K562 (cell line): ENCODE measurements at places on chromosomes 4 and X.

- DNase-seq, result no peak
Observed at GRCh38 chrX:25536307-25536970, 520.7 kb upstream of the ARX start.

GRCh38 chr4:36243355-36244256 lies 708 bp downstream of the ARAP2 start:
- peak; percentile 5 for DNase-seq

DNA sequence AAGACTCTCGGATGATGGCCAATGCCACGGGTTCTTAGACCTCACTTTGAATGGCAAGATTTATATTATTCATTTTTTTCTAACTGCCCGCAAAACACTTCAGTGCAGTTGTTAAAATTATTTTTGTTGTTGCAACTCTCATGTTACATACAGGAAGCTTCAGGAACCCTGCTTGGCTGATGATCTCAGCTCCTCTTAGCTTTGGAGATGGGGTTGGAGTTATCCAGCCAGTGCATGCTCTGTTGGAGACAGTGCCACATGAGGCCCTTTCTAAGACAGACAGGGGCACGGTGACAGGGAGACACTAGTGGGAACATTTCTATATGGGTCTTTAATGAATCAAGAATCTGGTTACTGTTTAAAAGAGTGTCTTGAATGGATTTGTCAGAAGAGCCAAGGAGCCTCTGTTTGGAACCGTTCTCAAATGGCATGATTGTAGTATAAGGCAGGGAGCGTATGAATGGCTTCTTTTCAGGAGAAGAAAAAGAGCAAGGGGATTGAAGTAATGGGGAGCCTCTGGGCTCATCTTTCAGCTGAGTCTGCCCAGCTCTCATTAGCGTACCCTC lies 61.9 kb upstream of the ENPP6 start:
- no peak for DNase-seq

DNA sequence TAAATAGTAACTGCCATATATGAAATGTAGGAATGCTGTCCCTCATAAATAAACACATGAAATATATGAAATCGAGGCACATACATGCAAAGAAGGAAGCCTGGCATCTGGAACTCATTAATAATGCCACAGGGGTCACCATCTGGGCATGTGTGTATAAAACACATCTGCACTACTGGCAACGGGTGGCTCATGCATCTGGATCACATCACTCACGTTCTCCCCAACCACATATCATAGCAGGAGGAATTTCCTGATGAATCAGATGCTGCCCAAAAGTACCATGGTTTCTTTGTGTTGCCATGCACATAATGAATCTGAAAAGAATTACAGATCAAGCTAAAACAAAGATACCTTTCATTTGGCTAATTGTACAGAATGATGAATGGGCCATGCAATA lies 28.6 kb downstream of the RNF175 start:
- DNase-seq, result no peak

DNA sequence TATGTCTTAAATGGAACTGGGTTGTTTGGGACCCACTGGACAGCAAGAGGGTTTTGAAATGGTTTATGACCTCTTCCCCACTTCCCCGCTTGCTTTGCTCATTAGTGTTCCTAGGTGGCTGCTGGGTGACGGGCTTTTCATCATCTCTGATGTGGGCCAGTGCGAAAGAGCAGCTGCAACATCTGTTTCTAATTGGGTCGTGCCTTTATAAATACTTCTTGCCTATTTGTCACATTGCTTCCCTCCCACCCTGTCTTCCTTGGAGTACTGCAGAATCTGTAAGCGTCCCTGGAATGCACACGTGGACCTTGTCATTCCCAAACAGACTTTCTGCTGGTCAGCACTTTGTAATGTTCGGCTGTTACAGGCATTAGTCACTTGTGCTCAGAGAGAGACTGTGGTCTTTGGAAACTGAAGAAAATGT lies 35.2 kb downstream of the SEPTIN11 start:
- no peak for DNase-seq

- no peak for DNase-seq
Observed at GRCh38 chrX:84747516-84747915, 245.3 kb upstream of the HDX start.

- no peak for DNase-seq
Observed at GRCh38 chrX:22800360-22800759, 199.4 kb upstream of the DDX53 start.

DNA sequence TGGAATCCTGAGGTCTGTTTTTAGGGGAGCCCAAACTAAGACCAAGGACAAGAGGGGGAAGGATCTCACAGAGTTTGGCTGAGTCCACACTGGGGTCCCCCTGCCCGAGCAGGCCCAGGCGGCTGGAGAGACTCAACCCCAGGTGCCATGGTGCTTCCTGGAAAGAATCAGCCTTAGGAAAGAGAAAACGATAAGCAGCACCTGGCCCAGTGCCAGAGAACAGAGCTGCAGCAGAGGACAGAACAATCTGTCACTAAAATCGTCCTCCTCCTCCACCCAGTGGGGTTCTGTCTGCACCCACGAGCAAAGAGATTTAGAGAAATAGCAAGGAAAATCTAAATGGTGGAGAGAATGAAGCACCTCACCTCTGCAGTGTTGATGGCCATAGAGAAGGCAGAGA lies 470.5 kb downstream of the BCOR start:
- peak; percentile 20 for DNase-seq

DNA sequence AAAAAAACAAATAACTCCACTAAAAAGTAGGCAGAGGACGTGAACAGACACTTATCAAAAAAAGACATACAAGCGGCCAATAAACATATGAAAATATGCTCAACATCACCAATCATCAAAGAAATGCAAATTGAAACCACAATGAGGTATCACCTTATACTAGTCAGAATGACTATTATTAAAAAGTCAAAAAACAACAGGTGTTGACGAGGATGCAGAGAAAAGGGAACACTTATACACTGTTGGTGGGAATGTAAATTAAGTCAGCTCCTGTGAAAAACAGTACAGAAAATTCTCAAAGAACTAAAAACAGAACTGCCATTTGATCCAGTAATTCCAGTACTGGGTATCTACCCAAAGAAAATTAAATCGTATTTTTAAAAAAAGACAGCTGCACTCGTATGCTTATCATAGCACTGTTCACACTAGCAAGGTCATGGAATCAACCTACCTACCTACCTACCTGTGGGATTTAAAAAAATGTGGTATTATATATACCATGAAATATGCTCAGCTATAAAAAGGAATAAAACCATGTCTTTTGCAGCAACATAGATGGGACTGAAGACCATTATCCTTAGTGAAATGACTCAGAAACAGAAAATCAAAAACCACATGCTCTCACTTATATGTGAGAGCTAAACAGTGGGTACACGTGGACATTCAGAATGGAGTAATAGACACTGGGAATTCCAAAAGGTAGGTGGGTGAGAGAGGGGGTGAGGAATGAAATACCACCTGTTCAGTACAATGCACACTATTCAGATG lies 24.8 kb upstream of the PTPN13 start:
- DNase-seq, result no peak

GRCh38 chr4:87057835-87058355 lies 123.1 kb downstream of the AFF1 start:
- no peak for DNase-seq

DNA sequence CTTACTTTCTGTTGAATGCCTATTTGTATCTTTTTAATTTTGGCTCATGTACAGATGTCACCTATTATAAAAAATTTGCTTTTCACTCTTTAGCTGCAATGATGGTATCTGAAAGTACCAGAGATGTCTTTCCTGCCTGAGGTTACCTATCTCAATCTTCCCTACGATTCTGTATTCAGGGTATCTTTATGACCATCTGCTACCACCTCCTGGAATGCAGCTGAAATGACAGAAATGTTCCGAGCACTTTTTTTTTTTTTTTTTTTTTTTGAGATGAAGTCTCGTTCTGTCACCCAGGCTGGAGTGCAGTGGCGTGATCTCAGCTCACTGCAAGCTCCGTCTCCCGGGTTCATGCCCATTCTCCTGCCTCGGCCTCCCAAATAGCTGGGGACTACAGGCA lies 136.4 kb downstream of the REPS2 start:
- peak; percentile 17 for DNase-seq

DNA sequence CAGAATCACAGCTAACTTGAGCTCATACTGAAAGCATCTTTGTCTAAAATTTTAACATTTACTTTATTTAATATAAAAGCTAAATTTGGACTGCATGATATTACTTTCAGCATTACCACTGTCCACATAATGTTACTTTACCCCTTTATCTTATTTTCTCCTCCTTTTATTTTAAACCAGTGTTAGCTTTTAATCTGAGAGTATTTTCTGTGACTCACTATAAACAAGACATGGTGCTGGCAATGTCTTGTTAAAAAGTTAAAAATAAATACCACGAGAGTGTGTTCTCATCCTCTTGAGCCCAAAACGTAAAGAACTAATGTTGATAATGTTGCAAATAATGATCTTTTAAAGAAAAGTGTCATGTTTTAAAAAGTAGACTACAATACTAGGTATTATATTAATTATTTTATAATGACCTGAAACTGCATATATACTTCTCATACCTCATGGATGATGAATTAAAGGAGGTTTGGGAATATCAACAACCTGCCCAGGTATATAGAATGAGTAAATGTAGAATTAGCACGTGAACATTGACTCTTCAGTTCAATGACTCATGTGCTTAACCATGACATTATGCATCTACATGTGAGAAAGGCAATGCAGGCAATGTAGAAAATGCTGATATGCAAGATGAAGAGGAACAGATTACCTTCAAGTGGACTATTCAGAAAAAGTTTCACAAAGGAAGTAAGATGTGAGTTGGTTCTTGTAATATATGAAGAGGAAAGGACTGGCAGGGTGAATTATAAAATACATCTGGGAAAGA lies 454.1 kb upstream of the ADGRL3 start:
- no peak for DNase-seq

DNA sequence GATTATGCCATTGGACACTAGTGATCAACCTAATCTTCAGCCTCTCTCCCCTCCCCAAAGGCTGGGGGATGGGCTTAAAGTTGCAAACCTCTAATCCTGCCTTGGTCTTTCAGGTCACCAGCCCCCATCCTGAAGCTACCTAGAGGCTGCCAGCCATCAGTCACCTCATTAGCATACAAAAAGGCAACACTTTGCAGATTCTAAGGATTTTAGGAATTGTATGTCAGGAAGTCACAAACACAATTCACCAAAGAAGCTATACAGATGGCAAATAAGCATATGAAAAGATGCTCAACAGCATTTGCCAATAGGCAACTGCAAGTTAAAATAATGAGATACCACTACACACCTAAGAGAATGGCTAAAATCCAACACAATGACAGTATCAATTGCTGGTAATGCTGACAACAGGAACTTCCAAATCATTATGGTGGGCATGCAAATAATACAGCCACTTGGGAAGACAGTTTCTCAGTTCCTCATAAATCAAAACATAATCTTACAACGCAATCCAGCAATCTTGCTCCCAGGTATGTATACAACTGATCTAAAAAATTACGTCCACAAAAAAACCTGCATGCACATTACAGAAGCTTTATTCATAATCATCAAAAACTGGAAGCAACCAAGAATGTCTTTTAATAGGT lies 9.0 kb upstream of the PIM2 start:
- no peak for DNase-seq

- DNase-seq, result peak; percentile 71
Observed at GRCh38 chr4:109294006-109294405, 8.5 kb downstream of the COL25A1 start.

GRCh38 chrX:122272011-122272410 lies 912.1 kb upstream of the GRIA3 start:
- DNase-seq, result no peak

DNA sequence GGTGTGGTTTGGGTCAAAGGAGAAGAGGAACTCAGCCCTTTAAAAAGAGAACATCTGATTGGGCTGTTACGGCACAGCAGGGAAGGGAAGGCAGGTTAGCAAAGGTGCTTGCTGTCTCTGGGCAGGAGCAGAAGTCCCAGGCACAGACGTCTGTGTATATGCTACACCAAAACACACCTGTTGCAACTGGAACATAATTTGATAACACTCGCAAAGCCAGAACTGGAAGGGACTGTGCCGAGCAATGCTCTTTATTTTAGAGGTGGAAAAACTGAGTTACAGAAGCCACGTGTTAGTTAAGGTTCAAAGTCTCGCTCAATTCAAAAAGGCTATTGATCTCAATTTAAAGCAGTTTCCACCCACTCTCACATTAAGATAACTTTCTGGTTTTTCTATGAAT lies 2.2 kb upstream of the FAM114A1 start:
- no peak for DNase-seq

GRCh38 chr4:57156242-57156990 lies 46.2 kb upstream of the IGFBP7 start:
- DNase-seq, result no peak

DNA sequence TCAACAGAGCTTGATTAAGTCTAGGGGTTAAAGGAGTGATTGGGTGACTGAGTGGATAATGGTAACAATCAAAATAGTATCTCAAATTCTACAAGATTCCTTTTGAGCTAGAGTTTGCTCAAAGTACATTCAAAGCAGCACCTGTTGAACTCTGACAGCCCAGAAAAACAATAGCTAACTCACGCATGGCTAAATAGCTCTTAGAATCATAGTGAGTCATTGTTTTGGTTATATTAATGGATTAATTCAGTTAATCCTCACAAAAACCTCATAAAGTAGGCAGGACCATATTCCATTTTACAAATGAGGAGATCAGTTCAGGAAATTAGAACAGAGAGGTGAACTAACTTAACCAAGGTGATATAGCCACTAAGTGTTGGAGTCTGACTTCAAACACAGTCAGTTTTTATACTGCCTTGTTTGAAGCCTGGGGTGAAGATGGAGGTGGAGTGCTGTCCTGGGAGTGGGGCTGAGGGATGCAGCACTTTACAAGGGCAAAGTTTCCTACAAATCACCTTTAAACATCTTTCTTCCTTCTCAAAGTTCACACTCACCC lies 35.9 kb upstream of the PPM1K start:
- DNase-seq, result no peak

DNA sequence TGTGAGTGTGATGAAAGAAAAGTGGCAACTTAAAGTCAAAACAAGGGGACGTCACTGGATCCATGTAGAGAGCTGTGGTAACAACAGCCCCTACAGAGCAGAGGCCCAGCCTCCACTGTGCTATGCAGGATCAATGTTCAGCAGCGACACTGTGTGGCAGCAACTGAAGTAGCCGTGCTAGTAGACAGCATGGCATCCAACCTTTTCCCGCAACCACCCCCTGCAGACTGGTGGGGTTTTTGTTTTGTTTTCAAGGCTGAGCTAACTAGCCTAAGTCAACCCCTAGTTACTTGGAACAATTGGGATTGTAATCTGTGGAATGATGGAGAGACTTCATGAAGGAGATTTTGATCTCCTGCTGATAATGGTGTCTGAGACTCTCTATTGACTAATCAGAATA lies 44.4 kb upstream of the PPARGC1A start:
- DNase-seq, result no peak
